ENCODE measurements at places on chromosomes 6 and 20.

DNA sequence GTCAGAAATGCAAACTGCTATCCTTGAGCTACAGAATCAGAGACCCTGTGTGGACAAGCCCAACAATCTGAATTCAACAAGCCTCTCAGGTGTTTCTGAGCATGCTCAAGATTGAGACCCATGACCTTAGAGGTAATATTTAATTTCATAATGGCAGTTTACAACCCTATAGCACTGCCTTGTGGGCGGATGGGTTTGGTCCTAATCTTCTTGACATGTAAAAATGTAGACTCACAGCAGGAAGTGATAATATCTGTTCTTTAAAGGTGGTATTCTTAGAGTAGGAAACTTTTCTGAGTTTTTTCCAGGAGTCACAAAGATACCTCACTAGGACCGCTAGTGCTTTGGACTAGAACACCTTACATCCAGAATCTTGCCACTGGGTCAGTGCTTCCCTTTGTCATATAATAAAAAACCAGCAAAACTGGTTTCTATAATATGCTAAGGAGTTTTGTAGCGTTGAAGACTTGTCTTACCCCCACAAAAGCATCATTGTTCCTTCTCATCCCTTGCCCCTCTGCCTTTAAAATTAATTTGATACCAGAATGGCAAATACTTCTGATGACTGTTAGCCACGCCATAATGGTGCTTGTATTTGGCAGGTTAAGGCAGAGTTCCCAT is 52.6 kb downstream of the E2F3 start:
- no peak for DNase-seq

DNA sequence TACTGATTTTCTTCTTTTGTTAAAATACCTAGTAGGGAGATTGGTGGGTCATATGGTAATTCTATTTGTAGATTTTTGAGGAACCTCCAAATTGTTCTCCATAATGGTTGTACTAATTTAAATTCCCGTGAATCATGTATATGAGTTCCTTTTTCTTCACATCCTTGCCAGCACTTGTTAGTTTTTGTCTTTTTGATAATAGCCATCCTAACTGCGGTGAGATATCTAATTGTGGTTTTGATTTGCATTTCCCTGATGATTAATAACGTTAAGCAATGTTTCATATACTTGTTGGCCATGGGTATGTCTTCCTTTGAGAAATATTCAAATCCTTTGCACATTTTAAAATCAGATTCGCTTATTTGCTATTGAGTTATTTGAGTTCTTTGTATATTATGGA is 110.9 kb downstream of the JAG1 start:
- DNase-seq = no peak

GRCh38 chr6:146550911-146551310 is 7.3 kb downstream of the RAB32 start:
- peak; percentile 26 for DNase-seq

DNA sequence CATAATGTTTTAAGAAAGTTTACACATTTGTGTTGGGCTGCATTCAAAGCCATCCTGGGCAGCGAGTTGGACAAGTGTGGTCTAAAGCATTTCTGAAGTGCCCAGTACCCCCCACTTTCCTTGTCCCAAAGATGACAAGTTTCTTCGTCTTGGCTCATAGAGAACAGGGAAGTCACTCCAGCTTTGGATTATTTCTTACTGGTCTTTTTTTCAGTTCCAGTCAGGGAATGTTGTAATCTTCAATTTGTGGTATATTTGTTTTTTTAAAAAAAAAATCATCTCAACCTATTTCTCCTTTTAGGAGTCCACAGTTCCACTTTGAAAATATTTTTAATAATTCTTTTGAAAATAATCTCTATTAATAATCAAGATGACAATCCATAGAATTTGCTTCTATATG is 34.0 kb downstream of the SLX4IP start:
- no peak for DNase-seq

DNA sequence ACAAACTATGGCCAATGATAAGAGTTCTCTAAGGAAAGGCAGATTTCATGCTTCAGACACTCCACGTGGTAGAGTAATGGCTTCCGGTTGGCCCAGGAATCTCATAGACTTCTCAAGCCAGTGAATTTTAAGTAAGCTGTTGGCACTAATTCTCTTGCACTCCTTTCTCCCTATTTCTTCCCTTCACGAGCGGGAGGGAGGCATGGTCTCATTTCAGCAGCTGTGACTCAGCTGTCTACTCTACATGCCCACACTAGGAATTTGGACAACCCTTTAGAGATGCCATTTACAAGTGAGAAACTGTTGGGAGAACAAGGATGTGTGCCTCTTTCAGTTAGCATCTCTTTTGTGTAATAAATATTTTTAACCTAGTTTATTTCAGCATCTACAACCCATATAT is 107.7 kb downstream of the PTPRK start:
- DNase-seq = peak; percentile 33

DNA sequence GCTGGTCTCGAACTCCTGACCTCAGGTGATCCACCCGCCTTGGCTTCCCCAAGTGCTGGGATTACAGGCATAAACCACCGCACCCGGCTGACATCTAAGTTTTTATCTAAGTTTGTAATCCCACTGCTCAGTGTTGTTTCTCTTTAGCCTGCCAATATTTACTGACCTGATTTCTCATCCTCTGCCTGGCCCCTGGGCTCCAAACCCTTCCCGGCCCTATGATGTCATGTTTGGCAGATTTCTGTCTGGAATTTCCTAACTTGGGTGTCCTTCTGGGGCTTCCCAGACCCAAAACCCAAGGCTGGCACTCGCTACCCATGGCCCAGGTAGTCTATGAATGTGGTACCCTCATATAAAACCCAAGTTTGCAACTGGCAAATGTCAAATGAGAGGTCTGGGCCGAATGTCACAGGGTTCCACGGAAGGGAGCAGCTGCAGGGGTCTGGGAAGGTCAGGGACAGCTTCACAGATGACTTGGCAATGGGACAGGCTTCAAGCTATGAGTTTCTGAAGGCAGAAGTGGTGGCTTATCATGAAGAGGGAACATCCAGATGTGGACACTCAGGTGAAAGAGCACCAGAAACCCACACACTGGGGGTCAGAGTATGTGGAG is 54.9 kb downstream of the TMEM170B start:
- no peak for DNase-seq

DNA sequence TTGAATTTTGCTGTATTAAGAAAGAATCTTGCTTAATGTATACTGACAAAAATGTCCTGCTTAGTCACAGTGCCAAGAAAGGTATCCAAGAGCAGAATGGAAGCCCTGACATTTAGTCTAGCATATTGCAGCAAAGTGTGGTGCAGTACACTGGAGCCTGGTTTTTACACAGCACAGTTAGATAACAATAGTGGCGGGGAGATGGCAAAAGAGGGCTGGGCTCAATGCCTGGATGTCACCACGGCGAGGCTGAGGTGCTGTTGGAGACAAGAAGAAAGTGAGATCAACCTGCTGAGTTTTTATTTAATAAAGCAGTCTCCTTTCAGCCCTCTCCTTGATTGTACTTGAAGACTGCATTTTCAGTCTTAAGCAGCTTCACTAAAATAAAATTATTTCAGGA is 426.0 kb downstream of the LMBRD1 start:
- no peak for DNase-seq

- DNase-seq = peak; percentile 18
These were observed 14.9 kb upstream of the TTPAL start for GRCh38 chr20:44460795-44461141.

Data from fibroblast of skin of back (primary cell).